ENCODE measurements at places on chromosomes 2 and 18.

- DNase-seq, result no peak
Observed at GRCh38 chr2:207950063-207950760, 75.1 kb downstream of the PLEKHM3 start.

DNA sequence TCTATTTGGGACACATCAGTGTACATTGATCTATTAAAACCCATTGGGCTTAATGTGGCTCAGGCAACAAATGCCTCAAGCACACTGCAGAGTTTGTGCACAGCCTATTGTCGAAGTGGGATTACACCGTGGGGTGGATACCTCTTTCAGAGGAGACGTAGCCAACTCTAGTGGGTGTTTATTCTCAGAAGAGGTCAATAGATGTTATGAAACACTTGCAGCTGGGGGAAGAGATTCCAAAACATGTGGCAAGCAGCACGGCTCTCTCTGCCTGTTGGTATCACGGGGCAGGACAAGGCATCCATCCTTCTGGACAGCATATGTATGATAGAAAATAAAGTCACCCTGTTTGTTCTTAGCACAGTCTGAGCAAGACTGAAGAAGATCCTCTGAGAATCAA lies 121.4 kb upstream of the COPS8 start:
- no peak for DNase-seq

- no peak for DNase-seq
Observed at GRCh38 chr2:118861731-118862130, 14.3 kb upstream of the EN1 start.

DNA sequence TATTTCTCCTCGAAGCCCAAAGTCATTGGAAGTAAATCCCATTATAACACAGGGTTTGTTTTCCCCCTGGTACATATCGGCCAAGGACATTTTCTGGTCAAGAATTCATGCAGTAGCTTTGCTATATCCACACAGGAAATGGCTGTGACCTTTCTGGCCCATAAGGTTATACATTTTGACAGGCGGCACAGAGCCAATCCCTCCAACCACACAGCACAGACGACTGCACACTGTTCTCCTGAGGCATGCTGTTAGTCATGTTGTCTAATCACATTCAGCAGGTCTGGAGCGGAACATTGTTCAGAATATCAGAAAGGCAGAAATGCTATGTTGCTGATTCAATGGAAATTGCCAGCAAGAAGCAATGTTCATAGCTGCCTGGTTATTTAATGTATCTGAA lies 742.3 kb upstream of the SLC8A1 start:
- peak; percentile 5 for DNase-seq

- no peak for DNase-seq
Observed at GRCh38 chr2:74864728-74865722, 31.1 kb downstream of the HK2 start.
